ENCODE measurements at places on chromosomes 12 and 14. TPM values are rescaled to one million over a fixed set of nuclear protein-coding genes. Genes with fewer than 3 reads are reported as not detected.
A peak's percentile ranks its signal among the peaks of the same experiment; 100 is the strongest.

DNA sequence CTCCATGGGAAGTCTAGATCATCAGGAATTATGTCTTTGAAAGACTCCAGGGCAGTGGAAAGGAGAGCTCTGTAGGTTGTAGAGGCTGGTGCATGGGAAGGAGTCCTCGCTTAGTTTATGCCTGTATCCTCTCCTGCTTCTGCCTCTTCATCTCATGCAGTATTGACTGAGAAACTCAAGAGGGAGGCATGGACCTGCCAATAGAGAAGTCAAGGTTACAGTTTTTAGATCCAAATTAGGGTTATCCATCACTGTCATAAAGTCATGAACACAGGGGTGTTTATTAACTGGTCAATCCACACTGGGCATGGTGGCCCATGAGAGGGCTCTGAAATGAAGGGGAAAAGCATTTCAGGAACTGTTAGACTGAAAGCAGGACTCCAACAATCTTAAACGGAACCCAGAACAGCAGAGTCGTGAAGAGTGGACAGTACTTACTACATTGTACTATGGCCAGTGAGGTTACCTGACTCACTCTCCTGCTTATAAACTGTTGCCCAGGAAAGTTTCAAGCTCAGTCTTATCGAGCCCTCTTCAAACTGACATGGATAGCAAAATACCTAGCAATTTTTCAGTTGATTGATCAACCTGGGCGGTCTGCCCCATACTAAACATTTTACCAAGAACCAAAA is 30.1 kb upstream of the DHRS7 start:
- DNase-seq, result no peak
- H3K4me3 ChIP-seq, result no peak overlapping the region
- no peak overlapping the region for H3K27ac ChIP-seq
- no peaks in the 10 kb centered on the region for H3K27me3 ChIP-seq
- no peaks in the 10 kb centered on the region for H3K4me1 ChIP-seq
- H3K36me3 ChIP-seq, result no peaks in the 10 kb centered on the region

GRCh38 chr14:71487449-71487848 is 444.8 kb upstream of the RGS6 start:
- no peaks in the 10 kb centered on the region for H3K36me3 ChIP-seq
- H3K4me3 ChIP-seq, result no peak overlapping the region
- H3K4me1 ChIP-seq, result peaks cover 11% of the 10 kb centered on the region
- DNase-seq, result no peak

Gene FBRSL1
- 111 TPM for total RNA-seq

- H3K4me3 ChIP-seq, result no peak overlapping the region
- H3K4me1 ChIP-seq, result no peaks in the 10 kb centered on the region
- DNase-seq, result no peak
- H3K27ac ChIP-seq, result no peak overlapping the region
- H3K27me3 ChIP-seq, result no peaks in the 10 kb centered on the region
Measured at GRCh38 chr12:9273276-9273675, 65.1 kb upstream of the PZP start.

- DNase-seq, result no peak
- H3K4me1 ChIP-seq, result no peaks in the 10 kb centered on the region
- H3K36me3 ChIP-seq, result no peaks in the 10 kb centered on the region
- H3K4me3 ChIP-seq, result no peak overlapping the region
- H3K27me3 ChIP-seq, result no peaks in the 10 kb centered on the region
Measured at GRCh38 chr12:26299751-26300150, 104.4 kb downstream of the SSPN start.

- no peak overlapping the region for H3K27ac ChIP-seq
- no peak overlapping the region for H3K4me3 ChIP-seq
- H3K4me1 ChIP-seq, result no peaks in the 10 kb centered on the region
- DNase-seq, result no peak
Measured at GRCh38 chr14:104421401-104421821, 158.2 kb upstream of the C14orf180 start.

Gene LMO3
- 36.2 TPM for total RNA-seq

Gene IL26
- not detected for total RNA-seq

Gene ATP6V1D
- total RNA-seq, result 122 TPM

DNA sequence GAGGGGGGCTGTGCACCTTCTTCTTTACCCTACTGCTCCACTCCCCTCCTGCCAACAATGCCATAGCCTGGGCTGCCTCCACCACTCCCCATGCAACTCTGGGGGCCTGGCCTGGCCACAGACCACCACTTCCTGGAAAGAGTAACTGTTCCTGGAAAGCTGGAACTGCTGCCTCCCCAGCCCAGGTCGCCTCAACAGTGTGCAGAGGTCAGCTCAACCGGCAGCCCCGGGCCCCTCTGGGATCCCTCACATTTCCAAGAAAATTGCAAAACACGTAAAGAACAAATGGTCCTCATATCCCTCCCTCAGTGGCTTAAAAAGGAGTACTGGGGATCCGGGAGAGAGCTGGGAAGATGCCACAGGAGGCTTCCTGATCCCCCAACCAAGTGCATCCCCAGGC is 22.4 kb upstream of the DIO3 start:
- no peaks in the 10 kb centered on the region for H3K36me3 ChIP-seq
- H3K4me1 ChIP-seq, result peaks cover 16% of the 10 kb centered on the region
- H3K27me3 ChIP-seq, result no peaks in the 10 kb centered on the region
- DNase-seq, result no peak
- H3K4me3 ChIP-seq, result no peak overlapping the region

Gene FSCB
- not detected for total RNA-seq

DNA sequence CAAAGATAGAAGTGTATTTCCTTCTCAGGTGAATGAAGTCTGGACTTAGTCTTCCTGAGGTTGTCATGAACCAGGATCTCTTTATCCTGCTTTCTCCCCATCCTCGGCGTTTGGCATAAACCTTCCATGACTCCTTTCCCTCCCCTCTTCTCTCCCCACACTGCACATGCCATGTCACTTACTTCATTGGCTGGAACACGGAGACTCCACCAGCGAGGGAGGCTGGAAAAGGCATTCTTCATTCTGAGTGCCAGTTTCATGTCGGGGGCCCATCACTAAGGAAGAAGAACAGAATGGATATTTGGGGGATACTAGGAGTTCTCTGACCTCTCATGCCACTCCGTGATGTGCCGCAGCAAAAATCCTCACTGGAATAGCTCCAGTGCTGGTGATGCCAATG is 105.6 kb downstream of the VCPKMT start:
- DNase-seq, result no peak
- H3K4me1 ChIP-seq, result no peaks in the 10 kb centered on the region
- H3K27ac ChIP-seq, result no peak overlapping the region
- H3K4me3 ChIP-seq, result no peak overlapping the region

Gene CDKN3
- 112 TPM for total RNA-seq

- H3K4me1 ChIP-seq, result no peaks in the 10 kb centered on the region
- H3K27me3 ChIP-seq, result no peaks in the 10 kb centered on the region
- H3K4me3 ChIP-seq, result no peak overlapping the region
- no peaks in the 10 kb centered on the region for H3K36me3 ChIP-seq
Measured at GRCh38 chr14:34355584-34356263, 106.3 kb downstream of the SPTSSA start.

GRCh38 chr12:54416687-54417603 is 2.1 kb downstream of the ITGA5 start:
- no peak for DNase-seq
- H3K27ac ChIP-seq, result peak overlapping the region; percentile 90
- H3K4me3 ChIP-seq, result peak overlapping the region; percentile 94
- H3K4me1 ChIP-seq, result peaks cover 68% of the 10 kb centered on the region
- H3K36me3 ChIP-seq, result no peaks in the 10 kb centered on the region

Gene GNB3
- total RNA-seq, result 20.7 TPM

GRCh38 chr14:84209031-84209430 is 1320.9 kb upstream of the FLRT2 start:
- H3K4me1 ChIP-seq, result no peaks in the 10 kb centered on the region
- H3K27ac ChIP-seq, result no peak overlapping the region
- no peak for DNase-seq
- H3K36me3 ChIP-seq, result no peaks in the 10 kb centered on the region

DNA sequence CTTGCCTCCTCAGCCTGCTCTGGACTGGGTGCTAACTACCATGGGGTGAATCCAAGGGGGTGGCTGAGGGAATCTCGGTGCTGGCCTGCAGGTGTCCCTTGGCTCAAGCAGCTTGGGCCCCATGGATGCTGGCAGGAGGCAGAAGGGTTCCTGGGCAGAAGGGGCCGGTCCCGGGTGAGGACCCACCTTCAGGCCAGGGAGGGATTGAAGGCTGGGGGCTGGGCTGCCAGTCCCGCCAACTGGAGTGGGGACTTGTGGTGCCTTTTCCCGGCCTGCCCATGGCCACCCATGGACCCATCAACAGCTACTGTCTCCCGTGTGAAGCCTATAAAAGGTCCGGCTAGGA is 550.1 kb downstream of the SLC6A15 start:
- no peaks in the 10 kb centered on the region for H3K4me1 ChIP-seq
- DNase-seq, result no peak
- H3K4me3 ChIP-seq, result no peak overlapping the region
- H3K36me3 ChIP-seq, result no peaks in the 10 kb centered on the region

DNA sequence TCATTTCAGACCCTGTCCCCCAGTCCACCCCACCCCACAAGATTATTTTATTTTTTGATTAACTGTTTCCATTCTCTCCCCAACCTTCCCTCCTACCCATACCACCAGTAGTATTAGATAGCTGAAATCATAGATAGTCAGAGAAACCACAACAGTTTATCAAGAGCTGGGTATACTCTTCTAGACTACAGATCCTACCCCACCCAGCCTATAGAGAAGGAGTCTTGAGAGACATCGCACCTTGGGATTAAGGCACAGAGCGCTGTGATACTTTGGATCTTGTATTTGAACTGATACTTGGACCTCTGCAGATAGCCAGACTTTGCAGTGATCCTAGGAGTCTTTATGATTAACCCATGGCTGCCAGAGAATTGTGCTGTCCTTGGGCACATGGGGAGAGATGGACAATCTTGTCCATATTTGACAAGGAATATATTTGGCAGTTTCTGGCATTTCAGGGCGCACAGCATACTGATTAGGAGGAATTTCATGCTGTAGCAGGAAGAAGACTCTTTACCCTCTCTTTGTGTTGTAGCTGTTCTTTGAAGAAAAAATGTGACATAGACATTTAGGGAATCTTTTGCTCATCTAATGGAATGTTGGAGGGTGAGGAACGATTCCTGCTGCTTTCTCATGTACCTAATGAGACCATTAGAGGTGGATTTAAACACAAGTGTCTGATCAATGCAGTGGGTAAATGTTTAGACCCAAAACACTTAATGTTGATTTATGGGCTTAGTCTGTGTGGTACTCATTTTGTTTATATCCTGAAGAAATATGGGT is 982 bp downstream of the RBMS2 start:
- peaks cover 30% of the 10 kb centered on the region for H3K4me1 ChIP-seq
- H3K4me3 ChIP-seq, result peak overlapping the region; percentile 54
- H3K27me3 ChIP-seq, result no peaks in the 10 kb centered on the region
- DNase-seq, result peak; percentile 37

DNA sequence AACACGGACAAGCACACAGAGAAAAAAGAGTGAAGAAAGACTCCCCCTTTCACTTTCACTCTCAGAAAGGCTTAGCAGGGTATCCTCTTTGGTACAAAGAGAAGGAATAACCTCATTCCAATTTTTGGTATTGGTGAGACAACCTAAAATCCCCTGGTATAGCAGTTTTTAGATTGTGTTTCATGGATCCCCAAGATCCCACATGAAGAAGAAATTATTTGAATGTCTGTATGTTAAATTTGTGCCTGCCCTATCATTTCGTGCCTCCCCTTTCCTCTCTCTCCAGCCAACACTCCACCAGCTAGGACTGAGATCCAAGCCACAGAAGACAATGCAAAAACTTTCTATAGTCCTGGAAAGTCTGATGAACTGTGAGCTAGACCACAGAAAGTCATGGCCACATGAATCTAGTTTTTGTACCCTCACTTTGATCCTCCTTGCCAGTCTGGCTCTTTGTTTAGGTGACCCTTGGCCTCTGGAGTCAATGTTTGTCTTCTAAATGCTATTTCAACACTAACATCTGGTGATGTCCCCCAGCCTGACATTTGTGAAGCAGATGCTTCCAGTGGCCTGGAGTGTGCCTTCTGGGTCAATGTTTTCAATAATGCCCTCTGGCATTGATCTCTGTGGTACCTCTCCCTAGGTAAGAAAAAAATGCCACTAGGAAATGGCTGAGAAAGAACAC is 181.9 kb upstream of the BMP4 start:
- no peaks in the 10 kb centered on the region for H3K36me3 ChIP-seq
- no peaks in the 10 kb centered on the region for H3K27me3 ChIP-seq
- no peak overlapping the region for H3K27ac ChIP-seq
- H3K4me1 ChIP-seq, result no peaks in the 10 kb centered on the region

DNA sequence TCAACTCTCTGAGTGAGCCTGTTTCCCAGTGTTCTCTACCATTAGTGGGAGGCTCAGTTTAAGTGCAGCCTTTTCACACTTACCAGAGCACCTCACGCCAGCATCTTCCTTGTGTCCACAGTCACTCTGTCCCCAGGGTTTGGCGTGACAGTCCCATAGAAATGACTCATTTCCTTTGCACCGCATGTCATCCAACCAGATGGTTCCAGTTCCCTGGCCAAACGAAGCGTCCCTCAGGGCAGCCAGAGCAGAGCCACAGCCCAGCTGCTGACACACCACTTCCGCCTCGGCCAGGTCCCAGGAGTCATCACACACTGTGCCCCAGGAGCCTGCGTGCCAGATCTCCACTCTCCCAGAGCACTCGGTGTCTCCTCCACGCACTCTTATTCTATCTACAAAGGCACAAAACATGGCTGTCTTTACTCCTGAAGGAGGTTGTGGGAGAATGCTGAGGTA is 65.4 kb downstream of the ACSM4 start:
- no peaks in the 10 kb centered on the region for H3K4me1 ChIP-seq
- no peaks in the 10 kb centered on the region for H3K27me3 ChIP-seq
- H3K27ac ChIP-seq, result no peak overlapping the region
- H3K36me3 ChIP-seq, result no peaks in the 10 kb centered on the region

GRCh38 chr12:32896432-32897280 is at the start of gene PKP2:
PKP2 (minus strand) TSS chr12:32896777; CDS start chr12:32896731, 46 bp downstream.
- H3K27me3 ChIP-seq, result peaks cover 15% of the 10 kb centered on the region
- no peaks in the 10 kb centered on the region for H3K36me3 ChIP-seq
- peak within 1 kb of the TSS; percentile 54 for H3K4me3 ChIP-seq
- DNase-seq, result peak; percentile 49
- H3K27ac ChIP-seq, result no peak within 1 kb of the TSS

Gene TGM1
- total RNA-seq, result 1.5 TPM

DNA sequence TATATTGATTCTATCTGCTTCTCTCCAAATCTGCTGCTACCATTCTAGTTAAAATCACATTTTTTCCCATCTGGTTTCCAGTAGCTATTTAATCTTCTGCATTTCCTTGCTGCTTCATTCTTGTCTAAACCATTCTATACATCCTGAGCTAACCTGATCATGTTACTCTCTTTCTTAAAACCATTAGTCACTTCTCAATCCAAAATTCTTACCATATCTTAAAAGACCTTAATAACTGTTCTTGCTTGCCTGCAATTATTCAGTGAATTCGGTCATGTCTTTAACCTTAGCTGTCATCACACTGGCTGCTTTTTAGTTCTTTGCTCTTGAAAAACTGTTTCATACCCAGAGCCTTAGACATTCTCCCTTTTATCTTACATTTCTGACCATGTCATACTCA is 56.4 kb upstream of the PZP start:
- no peak for DNase-seq
- no peaks in the 10 kb centered on the region for H3K27me3 ChIP-seq
- H3K4me3 ChIP-seq, result no peak overlapping the region
- no peaks in the 10 kb centered on the region for H3K36me3 ChIP-seq
- H3K27ac ChIP-seq, result no peak overlapping the region

Gene POTEG
- not detected for total RNA-seq
